ENCODE measurements at places on chromosomes 7 and 10. TPM values are rescaled to one million over a fixed set of nuclear protein-coding genes. Genes with fewer than 3 reads are reported as not detected.

GRCh38 chr10:100895896-100896295 is 16.9 kb upstream of the SLF2 start:
- DNase-seq = no peak

GRCh38 chr7:98212532-98213041 is 1.3 kb downstream of the BHLHA15 start:
- DNase-seq = no peak

GRCh38 chr10:77713521-77714280 is 76.1 kb upstream of the KCNMA1 start:
- DNase-seq = no peak

GRCh38 chr10:114525368-114525949 is 121.2 kb upstream of the AFAP1L2 start:
- DNase-seq = no peak

DNA sequence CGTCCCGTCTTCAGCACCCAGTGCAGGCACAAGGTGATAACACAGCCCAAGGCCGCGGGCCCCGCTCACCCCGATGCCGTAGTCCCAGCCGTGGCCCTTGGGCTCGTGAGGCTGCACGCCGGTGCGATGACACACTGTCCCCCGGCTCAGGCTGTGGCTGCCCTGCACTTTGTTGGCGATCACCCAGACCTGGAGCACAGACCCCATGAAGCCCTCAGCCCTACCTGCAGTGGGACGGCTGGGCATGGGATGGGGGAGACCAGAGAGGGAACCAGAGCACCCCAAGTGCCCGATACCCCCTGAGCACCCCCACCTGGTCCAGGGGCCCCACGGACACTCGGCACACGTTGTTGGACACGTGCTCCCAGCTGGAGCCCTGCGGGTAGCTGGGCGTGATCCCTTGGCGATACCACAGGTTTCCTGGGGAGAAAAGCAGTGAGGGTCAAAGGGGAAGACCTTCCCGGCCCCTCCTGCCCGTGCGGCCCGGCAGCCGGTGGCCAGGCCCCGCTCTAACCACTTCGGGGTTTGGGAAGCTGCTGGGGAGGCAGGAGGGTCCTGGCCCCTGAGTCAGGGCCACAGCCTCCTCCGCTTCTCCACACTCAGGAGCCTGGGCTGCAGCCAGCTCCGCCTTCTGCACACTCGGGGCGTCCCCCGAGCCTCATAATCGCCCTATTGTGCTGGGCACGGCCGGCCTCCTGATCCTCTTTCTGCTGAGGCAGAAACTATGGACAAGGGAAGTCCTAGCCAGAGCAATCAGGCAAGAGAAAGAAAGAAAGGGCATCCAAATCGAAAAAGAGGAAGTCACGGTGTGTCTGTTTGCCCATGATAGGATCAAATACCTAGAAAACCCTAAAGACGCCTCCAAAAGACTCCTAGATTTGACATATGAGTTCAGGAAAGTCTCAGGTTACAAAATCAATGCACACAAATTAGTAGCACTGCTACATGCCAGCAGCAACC is 6.7 kb downstream of the BHLHA15 start:
- no peak for DNase-seq

GRCh38 chr10:22604344-22605126 is 109.8 kb downstream of the PIP4K2A start:
- no peak for DNase-seq

- no peak for DNase-seq
These were observed 1.5 kb upstream of the ZNF438 start for GRCh38 chr10:31033147-31033546.

GRCh38 chr7:64581926-64582894 is 19.3 kb upstream of the ZNF680 start:
- DNase-seq = no peak

GRCh38 chr10:101938305-101939007 is 94.9 kb upstream of the KCNIP2 start:
- DNase-seq = peak; percentile 8

- DNase-seq = no peak
These were observed 174.0 kb upstream of the TCF7L2 start for GRCh38 chr10:112775892-112776674.

- DNase-seq = peak; percentile 7
These were observed 575.6 kb downstream of the ARL4A start for GRCh38 chr7:13262929-13263530.

DNA sequence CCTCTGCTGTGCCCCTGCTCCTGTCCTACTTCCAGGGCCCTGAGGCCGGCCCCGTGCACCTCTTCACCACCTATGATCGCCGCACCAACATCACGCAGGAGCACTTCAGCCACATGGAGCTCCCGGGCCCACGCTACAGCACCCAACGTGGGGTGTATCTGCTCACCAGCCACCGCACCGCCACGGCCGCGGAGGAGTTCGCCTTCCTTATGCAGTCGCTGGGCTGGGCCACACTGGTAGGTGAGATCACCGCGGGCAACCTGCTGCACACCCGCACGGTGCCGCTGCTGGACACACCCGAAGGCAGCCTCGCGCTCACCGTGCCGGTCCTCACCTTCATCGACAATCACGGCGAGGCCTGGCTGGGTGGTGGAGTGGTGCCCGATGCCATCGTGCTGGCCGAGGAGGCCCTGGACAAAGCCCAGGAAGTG is 1.8 kb downstream of the RBP3 start:
- no peak for DNase-seq

DNA sequence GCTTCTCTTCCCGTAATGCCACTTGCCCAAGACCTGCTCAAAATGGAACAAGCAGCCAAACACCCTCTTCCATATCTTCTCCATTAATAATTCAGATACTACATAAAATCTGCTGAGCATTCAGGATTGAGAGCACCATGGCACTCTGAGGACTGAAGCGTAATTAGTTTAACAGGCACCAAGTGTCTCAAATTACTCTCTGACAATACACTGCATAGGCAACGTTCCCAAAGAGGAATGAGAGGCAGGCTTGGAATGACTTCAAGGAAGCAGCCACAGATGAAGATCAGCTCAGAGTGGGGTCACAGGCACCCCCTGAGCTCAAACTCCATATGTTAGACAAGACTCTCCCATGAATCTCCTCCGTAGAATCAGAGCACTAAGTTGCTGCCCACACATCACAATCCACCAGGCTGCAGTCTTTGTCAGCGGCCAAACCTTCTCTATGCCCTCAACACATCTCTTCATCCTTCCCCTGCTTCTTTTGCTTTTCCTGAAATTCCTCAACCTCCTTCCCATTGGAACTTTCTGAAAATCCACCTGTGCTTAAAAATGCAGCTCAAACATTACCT is 4.7 kb upstream of the ABLIM1 start:
- no peak for DNase-seq

GRCh38 chr7:44539669-44540506 is 1.2 kb downstream of the NPC1L1 start:
- DNase-seq = no peak

DNA sequence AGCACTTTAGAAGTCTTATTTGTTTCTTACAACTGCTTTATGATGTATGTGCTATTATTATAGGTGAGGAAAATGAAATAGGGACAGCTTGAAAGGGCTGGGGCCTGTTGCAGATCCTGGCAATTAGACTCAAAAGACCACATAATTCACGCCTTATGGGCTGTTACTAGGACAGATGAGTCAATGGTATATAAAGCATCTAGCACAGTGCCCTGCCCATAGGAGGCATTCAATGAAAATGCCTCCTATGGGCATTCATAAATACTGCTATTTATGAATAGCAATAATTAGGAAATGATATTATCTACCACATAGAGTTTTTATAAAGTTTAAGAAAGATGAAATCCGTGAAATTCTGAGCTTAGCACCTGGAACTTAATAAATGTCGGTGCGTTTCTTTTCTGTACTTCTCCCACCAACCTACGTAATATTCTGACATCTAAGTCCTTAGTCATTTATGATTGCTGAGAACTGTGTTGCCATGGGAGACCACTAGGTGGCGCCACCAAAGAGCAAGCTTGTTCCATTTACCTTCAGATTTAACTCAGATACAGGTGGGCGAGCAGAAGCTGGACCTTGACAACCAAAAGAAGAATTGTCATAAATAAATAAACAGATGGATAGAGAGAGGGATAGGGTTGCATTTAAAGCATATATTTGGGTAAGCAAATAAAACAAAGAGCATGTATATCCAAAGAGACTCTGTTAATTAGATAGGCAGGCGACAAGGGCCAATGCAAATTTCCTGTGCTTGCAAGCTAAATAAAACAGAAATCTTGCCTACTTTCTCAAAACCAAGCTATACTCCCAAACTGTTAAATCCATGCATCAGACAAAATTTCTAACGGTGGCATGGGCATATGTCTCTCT is 699.9 kb downstream of the INHBA start:
- DNase-seq = peak; percentile 31

DNA sequence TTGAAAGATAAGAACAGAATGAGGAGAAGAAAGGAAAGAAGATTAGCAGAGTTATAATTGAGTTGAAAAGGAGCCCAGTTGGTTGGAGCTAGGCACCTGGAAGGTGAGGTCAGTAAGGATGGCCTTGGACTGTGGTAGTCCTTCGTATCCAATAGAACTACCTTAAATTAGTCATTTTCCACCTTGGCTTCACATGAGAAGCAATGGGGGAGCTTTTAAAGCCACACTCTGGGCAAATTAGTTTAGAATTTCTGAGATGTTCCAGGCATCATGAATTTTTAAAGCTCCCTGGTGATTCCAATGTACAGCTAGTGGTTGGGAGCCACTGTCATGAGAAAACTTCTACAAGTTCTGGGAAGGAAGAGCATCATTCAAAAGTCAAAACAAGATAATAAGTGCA is 27.3 kb upstream of the CYP3A5 start:
- DNase-seq = no peak

DNA sequence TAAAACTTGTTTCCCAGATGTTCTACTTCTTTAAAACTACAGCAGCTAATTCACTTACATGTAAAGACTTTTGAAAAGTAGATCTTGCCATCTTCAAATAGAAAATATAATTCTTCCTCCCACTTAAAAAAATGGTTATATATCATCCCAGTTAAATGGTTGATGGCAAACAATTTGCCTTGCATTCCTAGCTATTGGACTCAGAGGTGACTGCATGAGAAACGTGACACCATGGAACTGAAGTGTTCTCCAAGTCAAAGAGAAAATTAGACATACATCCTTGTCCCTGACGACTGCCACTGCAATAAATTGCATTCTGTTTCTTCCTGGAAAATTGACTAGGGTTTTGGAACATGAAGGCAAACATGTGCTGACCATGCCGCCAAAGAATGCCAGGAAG is 95.0 kb upstream of the POM121L12 start:
- no peak for DNase-seq

GRCh38 chr7:121079425-121080169 is 91.1 kb downstream of the CPED1 start:
- no peak for DNase-seq

DNA sequence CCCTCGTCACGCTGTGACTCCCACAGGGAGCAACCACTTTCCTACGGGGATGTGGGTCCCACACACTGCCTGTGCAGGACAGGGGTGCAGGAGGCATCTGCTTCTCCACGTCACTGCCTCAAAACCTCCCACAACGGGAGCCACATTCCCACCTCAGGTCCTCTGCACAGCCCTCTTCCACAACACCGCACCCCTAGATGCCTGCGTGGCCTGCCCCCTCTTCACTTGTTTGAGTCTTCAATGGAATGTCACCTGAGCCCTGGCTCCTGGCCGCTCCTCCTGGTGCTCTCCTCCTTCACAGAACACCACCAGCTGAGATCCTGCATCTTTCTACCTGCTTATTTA is 73.6 kb downstream of the MAD1L1 start:
- DNase-seq = no peak

DNA sequence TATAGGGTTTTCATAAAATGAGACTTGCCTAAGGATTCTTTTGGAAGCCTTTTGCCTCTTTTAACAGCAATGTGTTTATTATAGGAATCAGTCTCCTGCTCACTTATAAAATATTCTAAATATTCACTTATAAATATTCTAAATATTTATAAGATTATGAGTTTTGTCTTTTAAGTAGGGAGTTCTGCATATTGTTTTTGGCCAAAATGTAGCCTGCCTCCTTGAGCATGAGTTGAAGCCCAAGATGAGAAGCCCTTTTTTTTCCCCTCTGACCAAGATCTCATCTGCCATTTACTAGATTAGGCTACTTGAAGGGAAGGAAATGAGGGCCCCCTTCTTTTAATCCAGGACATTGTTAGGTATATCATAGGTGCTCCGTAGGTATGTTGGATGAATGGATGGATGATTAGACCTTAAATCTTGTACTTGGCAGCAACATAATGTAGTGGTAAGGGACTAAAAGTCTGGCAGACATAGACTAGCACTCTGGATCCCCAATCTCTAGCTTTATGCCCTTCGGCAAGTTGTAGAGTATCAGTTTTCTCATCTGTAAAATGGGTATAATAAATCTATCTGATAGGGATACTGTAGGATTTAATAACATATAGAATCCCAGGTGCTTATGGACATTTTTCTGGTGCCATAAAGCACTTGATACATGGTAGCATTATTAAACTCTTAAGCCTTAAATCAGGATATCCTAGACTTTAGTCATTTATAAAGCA is 59.1 kb downstream of the ARID5B start:
- DNase-seq = no peak

DNA sequence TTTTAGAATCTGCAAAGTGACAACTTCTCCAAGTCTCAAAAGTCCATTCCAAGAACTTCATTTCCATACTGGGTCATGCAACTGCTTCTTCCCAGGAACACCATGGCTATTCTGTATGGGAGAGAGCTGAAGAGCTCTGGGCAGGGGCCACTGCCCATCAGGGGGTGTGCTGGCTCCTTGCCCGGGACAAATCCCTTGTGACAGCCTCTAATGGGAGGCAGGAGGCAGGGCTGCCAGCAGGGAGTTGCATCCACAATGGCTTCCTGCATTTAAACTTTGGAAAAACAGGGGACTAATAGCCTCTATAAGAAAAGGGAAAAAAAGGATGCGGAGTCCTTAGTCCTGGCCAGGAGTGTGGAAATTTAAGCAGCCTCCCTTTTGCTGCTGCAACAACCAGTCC is 18.4 kb upstream of the FRMD4A start:
- DNase-seq = no peak

- no peak for DNase-seq
These were observed 8.1 kb downstream of the TRPV5 start for GRCh38 chr7:142925413-142925812.

DNA sequence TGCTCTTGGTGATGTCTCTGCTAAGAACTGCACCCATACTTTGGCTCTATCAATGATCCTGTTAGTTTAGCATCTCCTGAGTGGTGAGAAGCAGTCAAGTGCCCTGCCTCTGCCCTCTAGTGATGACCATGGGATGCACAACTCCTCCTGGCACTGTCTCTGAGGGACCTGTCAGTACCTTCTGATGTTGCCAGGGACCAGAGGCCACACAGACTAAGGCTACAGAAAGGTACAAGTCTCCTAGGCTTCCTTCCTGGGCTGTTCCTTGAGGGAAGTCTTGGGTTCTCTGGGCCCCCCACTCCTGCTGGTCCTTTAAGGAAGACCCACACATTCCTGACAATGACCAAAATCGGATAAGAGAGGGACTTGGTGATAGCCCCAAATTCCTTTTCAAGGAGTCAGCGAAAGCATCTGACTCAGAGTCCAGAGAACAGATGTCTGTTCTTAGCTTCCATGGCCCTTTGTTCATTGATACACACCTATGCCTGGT is 15.3 kb downstream of the NKX2-3 start:
- no peak for DNase-seq

- DNase-seq = no peak
These were observed 17.6 kb upstream of the CTBP2 start for GRCh38 chr10:125177641-125178640.

- DNase-seq = no peak
These were observed 146.4 kb downstream of the ZNF248 start for GRCh38 chr10:37710831-37711616.

C10orf53 gene
- polyA plus RNA-seq = not detected

SAMD9 gene
- 2.9 TPM for polyA plus RNA-seq

TUBAL3 gene
- polyA plus RNA-seq = not detected

RGS10 gene
- 38.6 TPM for polyA plus RNA-seq

KCND2 gene
- not detected for polyA plus RNA-seq

FFAR4 gene
- 0.97 TPM for polyA plus RNA-seq

SOSTDC1 gene
- not detected for polyA plus RNA-seq

MYH16 gene
- polyA plus RNA-seq = not detected

TWIST1 gene
- polyA plus RNA-seq = not detected

NPY4R2 gene
- not detected for polyA plus RNA-seq

Measured in CD14-positive monocyte (primary cell).